ENCODE measurements at places on chromosomes 3 and 15.
A peak's percentile ranks its signal among the peaks of the same experiment; 100 is the strongest.

DNA sequence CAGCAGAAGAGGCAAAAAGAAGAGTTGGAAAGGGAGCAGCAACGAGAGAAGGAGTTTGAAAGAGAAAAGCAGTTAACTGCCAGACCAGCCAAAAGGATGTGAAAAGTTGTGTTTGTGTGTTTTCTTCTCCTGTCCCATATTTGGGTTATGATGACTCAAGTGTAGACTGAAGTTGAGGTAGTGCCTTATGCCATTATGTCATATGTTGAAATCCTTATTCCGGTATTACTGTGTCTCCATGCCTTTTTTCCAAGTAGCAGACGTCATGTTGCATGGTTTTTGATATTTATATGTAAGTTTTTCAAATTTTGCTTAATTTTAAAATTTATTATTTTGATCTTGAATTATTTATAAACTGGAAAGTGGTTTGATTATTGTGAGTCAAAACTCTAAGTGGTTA, 19.2 kb downstream of the BLOC1S6 start:
- DNase-seq, result no peak

GRCh38 chr15:51195459-51195858, 100.8 kb upstream of the TNFAIP8L3 start:
- no peak for DNase-seq

DNA sequence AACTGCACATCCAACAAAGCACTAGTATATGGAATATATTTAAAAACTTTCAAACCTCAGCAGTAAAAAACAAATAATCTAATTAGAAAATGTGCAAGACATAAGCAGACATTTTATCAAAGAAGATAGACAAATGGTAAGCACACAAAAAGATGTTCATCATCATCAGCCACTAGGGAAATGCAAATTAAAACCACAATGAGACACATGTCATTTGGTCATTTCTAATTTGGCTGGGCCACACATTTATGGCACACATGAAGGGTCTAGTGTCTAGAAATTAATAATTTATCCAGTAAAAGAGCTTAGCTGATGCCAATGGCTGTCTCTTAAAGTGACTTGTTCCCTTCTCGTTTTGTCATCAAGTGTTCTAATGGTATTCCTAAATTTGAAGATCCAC, 45.8 kb downstream of the ARHGAP31 start:
- no peak for DNase-seq

- no peak for DNase-seq
These were observed 41.4 kb upstream of the THBS1 start for GRCh38 chr15:39539466-39539865.

DNA sequence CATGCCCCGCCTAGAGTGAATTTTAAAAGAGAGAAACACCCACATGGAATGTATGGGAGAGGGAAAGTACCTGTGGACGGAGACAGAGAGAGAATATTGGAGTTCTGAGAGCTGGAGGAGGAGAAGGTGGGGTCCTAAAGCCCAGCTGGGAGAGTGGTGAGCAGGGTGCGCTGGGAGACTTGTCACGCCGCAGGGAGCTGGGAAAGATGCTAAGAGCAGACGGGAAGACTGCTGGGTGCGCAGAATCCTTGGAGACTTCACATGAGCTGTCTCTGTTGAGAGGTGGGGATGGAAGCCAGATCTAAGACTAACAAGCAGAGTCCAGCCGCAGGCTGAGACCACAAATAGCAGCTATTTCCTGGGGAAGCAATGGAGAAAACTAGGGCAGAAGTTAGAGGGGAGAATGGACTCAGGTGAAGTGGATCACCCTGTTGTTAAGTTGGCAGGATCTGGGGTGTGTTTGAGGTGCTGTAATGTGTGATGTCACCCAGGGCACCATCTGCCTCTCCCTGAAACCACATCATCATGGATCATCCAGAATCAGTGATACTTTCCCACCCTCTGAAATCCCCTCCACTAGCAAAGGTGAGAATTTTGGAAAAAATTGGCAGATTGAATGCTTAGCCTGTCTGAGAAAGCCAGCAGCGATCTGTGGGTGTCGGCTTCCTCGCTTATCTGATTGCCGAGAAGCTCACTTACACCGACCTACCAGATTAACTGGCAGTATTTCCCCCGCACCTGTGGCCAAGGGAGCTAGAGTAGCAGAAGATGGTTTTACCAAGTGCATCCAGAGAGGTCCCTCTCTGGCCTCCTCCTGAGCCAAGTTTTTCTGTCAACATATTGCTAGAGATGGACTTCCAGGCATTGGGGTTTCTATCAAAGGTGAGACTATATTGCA, 174.8 kb upstream of the BHLHE40 start:
- DNase-seq, result no peak

DNA sequence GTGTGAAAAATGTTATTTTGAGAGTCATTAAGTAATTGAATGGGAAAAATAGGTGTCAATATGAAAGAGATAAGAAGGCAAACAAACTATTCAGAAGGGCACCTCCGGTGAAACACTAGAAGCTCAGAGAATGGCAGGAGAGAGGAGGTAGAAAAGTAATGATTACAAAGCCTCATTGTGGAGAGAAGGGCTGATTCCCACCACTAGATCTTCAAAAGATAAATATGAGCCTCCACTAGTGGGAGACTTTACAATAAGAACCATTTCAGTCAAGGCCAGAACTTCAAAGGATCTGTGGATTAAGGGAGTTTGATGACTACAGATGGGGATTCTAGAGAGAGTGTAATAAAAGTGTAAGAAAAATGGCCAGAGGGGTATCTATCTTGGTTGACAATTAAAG, 535.6 kb downstream of the NLGN1 start:
- no peak for DNase-seq

DNA sequence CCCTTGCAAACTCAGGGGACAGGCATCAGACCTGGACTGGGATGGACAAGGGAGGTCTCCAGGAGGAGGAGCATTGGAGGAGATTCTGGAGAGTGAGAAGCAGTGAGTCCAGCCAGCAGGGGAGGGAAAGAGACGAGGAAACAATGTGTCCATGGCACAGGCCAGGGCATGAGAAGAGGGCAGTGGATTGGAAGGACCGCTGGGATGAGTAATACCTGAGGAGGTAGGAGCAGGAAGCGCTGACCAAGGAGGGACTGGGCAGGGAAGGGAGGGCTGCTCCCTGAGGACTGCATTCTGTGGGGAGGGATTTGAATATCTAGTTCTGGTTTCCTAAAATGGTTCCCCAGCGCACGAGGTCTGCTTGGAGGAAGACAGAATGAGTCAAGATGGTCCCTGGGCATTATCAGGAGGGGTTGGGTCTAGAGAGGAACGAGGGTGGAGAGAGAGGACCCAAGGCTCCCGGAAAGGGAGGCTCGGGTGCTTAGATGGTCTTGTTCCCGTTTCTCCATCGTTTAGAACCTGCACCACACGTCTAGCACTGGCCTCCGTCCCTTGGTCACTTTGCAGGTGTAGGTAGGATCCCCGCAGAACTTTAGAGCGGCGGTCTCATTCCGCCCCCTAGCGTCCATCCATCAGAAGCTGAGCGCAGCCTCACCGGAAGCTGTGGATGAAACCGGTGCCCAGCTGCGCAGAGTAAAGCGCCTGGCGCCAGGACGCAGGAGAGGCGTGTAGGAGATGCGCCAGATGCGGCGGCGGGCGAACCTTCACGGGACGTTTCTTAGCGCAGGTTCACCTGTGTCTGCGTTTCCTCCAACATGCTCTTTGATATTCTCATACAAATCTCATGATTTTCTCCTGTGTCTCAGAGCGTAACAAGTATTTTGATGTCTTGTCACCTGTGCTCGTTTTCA, 190.7 kb upstream of the NDN start:
- DNase-seq, result peak; percentile 76

GRCh38 chr3:28267984-28268849, 26.8 kb downstream of the CMC1 start:
- DNase-seq, result no peak

DNA sequence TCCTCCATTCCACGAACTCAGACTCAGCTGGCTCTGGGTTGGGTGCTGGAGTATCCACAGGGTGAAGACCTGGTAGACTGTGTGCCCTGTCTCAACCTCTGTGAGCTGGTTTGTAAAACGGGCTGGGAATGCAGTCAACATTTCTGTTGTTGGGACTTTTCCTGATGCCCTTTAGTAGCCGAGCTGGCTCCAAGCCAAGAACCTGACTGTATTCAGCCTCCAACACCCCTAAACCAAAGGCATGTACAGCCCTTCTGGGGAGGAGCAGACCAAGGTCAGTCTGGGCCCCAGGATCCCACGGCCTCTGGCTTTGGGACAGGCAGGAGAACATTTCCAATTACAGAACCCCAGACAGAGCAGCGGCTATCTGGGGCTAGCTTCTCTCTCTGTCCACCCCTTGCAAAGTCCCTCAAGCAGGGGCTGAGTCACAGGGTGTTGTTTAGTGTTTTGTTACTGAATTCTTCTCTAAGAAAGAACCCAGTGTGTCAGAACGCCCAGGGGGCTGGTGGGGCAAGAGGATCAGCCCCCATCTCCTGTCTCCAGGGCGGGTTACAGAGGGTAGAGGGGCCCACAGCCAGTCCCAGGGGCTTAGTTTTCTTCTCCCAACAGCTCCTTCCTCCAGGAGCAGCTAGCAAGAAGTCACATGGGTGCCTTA, 56.8 kb upstream of the SLC6A6 start:
- no peak for DNase-seq

DNA sequence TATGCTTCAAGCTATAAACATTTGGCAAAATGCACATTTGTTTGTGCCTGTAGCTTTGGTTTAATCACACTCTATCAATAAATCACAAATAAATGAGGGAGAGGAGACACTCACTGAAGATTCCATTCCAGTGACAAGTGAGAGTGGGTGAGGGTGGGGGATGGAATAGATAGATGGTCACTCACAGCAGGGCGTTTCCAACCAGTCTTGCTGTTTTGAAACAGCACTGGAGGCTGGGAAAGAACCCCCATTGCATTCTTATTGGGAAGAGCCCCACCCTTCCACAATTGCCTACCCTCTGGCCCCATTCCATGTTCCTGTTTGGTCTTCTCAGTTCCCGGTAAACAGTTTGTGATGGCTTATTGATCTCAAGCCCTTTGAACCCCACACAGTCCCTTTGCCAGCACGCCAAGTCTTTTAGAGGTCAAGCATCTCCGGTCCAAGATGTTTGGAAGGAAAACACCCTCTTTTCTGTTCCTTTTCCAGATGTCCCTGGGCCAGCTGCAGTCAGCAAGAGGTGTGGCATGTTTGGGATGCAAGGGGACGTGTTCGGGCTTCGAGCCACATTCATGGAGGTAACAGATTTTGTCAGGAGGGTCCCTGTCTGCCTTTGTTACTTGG, 30.7 kb downstream of the LMCD1 start:
- no peak for DNase-seq

- no peak for DNase-seq
These were observed 74.6 kb downstream of the GREM1 start for GRCh38 chr15:32792436-32792835.

- no peak for DNase-seq
These were observed at the start of gene SLC27A2 for GRCh38 chr15:50181969-50182218. Gene SLC27A2, plus strand, starts transcription at chr15:50182196. Its CDS starts 232 bp downstream, at chr15:50182428.

DNA sequence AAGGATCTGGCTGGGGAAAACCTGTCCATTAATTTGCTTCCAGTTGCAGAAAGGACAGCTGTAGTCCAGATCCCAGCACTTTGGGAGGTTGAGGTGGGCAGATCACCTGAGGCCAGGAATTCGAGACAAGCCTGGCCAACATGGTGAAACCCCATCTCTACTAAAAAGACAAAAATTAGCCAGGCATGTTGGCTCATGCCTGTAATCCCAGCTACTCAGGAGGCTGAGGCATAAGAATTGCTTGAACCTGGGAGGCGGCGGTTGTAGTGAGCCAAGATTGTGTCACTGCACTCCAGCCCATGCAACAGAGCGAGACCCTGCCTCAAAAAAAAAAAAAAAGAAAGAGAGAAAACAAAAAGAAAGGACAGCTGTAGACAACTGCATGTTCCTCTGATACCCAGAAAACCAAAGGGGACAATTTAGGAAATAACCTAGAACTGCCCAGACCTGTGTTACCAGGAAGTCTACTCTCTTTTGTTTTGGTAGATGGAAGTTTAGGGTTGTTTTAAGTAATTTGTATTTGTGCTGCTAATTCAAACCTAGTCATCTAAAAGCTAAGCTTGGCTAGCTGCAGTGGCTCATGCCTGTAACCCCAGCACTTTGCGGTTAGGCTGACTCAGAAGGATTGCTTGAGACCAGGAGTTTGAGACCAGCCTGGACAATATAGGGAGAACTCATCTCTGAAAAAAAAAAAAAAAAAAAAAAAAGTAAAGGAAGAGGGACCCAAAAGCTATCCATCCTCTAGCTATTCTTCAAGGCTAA, 22.7 kb downstream of the EXD1 start:
- DNase-seq, result no peak

DNA sequence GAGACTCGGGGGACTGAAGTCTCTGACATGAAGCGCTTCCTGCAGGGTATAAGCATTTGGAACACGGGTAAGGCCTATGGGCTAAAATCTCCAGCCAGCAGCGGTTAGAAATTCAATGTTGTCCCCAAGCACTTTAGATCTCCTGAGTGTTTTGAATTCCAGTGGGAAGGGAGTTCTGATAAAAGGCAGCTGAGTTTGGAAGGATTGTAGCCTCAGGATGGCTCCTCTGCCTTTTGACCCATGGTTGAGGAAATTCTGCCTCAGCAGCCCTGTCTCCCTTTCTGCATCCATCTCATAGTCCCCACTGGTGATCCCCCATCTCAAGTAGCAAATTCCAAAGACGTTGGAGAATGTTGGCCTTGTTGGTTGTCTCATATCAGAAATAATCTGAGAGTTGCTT, 24.2 kb upstream of the HACD2 start:
- DNase-seq, result no peak

DNA sequence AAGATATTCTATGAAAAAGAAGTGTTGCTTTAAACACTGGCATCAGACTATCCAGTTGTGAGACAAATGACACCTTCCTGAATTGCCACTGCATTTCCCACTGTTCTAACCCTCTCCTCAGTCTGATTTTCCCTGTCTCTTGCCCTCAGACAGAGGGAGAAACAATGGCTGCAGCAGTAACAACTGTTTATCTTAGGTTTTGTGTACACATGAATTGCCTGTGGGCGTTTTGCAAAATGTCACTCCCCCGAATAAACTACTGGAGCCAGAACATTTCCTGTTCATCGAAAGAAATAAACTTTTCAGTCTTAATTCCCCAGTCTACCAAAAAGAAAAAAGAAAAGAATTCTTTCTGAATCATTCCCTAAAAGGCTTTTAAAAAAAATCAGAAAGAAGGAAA, 155.1 kb downstream of the MAGI1 start:
- no peak for DNase-seq
